ENCODE measurements at places on chromosomes 12 and 14.

DNA sequence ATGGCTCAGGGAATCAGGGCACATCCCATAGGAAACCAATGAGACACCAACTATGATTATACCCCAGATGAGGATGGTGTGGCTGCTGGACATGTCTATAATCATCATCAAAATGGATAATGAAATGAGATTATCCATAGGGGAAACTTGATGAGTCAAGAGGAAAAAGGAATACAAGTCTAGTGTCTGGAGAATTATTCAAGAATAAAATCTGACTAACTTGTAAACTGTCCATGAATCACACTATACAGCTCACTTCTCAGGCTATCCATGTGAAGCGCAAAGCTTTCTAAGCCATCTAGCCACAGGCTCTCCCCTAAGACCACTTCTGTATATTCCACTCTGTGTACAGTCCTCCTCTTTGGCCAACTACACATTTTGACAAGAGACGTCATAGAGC lies 52.5 kb downstream of the DUSP16 start:
- no peak for DNase-seq

GRCh38 chr14:69052181-69052601 lies 73.1 kb upstream of the ACTN1 start:
- DNase-seq: no peak

DNA sequence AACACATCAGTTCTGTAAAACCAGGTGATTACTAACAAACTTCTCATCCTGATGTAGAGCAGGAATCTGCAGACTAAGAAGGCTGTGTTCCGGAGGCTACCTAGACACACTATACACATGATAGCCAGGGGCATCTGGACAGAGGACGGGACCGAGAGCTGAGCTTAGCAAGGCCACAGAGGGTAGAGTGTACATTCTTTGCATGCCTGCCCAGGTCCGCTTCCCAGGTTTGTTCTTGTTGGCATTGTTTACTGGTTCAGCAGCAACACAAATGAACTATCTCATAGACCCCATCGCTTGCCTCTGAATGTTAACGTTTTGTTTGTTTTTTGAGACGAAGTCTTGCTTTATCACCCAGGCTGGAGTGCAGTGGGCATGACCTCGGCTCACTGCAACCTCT lies 17.7 kb upstream of the TEAD4 start:
- DNase-seq: no peak

DNA sequence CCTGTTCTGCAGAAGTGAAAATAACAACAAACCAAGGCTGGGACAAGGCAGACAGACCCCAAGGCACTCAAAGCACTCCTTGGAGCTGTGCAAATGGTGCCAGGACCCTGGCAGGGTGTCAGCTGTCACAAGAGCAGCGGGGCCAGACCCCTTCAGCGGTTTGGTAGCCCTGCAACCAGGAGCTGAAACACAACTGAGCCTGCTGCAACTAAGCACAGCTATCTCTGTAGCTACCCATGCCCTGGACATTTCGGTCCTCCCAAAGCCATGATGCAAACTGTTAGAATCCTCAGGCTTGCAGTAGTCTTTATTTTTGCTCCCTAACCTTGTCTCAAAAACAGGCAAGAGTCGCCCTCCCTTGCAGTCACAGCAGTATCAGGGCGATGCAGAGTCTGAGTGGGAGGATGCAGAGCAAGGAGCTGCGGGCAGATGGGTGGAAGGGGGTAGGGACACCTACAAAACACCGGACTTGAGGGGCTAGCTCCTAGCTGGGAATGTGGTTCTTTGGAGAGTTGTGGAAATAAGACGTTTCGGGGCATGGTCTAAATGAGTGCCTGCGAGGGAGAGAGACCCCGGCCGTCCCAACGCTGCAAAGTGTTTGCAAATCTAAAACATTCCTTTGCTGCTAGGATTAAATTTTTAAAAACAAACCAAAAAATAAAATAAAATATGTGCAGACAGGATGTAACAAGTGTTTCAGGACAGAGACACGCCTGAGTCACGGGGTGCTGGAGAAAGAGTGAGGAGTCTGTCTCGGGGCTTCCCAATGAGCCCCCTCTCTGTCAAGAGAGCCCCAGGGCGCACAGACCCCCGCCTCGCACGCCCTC lies 1.0 kb downstream of the NUAK1 start:
- no peak for DNase-seq

Data from DMS153 (cell line).